ENCODE measurements at places on chromosomes 12 and 14. TPM values are rescaled to one million over a fixed set of nuclear protein-coding genes. Genes with fewer than 3 reads are reported as not detected.

- no peaks in the 10 kb centered on the region for H3K36me3 ChIP-seq
- no peak overlapping the region for H3K4me3 ChIP-seq
- H3K4me1 ChIP-seq = no peaks in the 10 kb centered on the region
- peaks cover 4% of the 10 kb centered on the region for H3K27me3 ChIP-seq
- no peak for DNase-seq
These were observed 6.5 kb upstream of the CPNE6 start for GRCh38 chr14:24064856-24065255.

The DAO gene
- not detected for total RNA-seq

The VASH1 gene
- 4.0 TPM for total RNA-seq

GRCh38 chr14:103729496-103730448 is 14.2 kb downstream of the ZFYVE21 start:
- H3K36me3 ChIP-seq = peaks cover 2% of the 10 kb centered on the region
- no peak overlapping the region for H3K4me3 ChIP-seq
- no peaks in the 10 kb centered on the region for H3K4me1 ChIP-seq
- no peak overlapping the region for H3K27ac ChIP-seq

The LMBR1L gene
- 45.0 TPM for total RNA-seq

The PARPBP gene
- total RNA-seq = 26.4 TPM

- no peak overlapping the region for H3K4me3 ChIP-seq
- peaks cover 25% of the 10 kb centered on the region for H3K27me3 ChIP-seq
- no peak overlapping the region for H3K27ac ChIP-seq
These were observed 3.7 kb downstream of the PIANP start for GRCh38 chr12:6696690-6697583.

The KLHDC1 gene
- 1.3 TPM for total RNA-seq

The DHH gene
- not detected for total RNA-seq

- H3K36me3 ChIP-seq = peaks cover 7% of the 10 kb centered on the region
- peaks cover 3% of the 10 kb centered on the region for H3K27me3 ChIP-seq
- peak overlapping the region; percentile 66 for H3K4me3 ChIP-seq
- DNase-seq = no peak
These were observed 583 bp downstream of the DNAH10 start for GRCh38 chr12:123762715-123763052.

The HSPB8 gene
- total RNA-seq = not detected

The CCDC38 gene
- total RNA-seq = 0.21 TPM

GRCh38 chr14:61756135-61756534 is 6.1 kb upstream of the SNAPC1 start:
- peaks cover 9% of the 10 kb centered on the region for H3K36me3 ChIP-seq
- peaks cover 4% of the 10 kb centered on the region for H3K27me3 ChIP-seq
- DNase-seq = no peak
- H3K4me3 ChIP-seq = no peak overlapping the region

The PCBP2 gene
- 881 TPM for total RNA-seq

DNA sequence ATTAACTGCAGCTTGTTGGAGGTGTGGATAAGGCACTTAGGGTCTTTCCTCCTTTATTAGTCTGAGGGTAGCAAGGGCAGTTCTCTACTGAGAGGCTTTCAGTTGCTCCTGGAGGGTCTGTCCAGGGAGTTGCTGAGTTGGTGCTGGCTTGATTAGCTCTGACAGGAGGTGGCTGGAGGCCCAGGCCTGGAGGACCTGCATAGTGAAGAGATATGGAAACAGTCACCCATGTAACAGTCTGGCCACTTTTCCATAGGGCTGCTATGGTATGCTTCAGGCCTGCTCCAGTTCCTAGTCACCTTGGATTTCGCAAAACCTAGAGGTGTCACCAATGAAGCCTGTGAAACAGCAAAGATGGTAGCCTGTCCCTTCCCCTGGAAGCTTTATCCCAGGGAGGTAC is 143.3 kb upstream of the SLC38A2 start:
- H3K4me3 ChIP-seq = no peak overlapping the region
- H3K27me3 ChIP-seq = no peaks in the 10 kb centered on the region
- DNase-seq = no peak
- peaks cover 5% of the 10 kb centered on the region for H3K36me3 ChIP-seq
- H3K27ac ChIP-seq = no peak overlapping the region

DNA sequence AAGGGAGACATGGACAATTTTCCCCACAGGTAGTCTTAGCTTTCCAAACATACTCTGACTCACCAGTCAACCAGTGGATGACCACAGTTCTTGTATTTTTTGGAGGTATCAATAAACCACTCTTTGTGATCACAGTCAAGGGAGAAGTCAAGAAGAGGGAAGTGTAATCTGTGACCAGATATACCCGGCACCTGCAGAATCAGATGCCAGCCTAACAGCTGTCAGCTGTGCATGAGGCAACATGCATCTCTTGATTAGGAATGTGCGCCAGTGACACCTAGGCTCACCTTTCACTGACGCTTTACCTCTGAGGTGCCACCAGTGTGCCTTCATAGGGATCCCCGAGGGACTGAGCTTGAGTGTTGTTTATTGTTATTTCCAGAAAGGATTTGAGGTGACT is 20.0 kb downstream of the PROX2 start:
- no peaks in the 10 kb centered on the region for H3K27me3 ChIP-seq
- no peak overlapping the region for H3K27ac ChIP-seq
- H3K4me1 ChIP-seq = peaks cover 17% of the 10 kb centered on the region
- no peaks in the 10 kb centered on the region for H3K36me3 ChIP-seq
- no peak overlapping the region for H3K4me3 ChIP-seq

DNA sequence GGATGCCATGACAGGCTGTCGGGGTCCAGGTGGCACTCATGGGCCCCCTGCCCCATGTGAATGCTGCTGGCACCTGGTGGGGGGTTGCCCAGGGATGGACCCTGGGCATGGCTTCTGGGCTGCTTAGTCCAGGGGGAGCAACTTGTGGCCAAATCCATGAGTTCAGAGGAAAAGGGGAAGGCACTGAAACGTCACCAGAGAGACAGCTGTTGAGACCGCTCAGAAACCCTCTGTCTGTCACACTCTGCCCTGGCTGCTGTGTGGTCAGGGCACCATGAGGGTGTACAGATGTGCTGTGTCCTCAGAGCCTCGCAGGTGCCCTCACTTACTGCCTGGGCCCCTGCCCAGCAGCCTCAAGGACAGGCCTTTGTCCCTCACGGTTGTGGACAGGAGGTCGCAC is 9.4 kb downstream of the CLBA1 start:
- H3K27me3 ChIP-seq = no peaks in the 10 kb centered on the region
- DNase-seq = no peak

GRCh38 chr12:105449431-105449830 is 118.9 kb downstream of the C12orf75 start:
- no peak overlapping the region for H3K27ac ChIP-seq
- no peaks in the 10 kb centered on the region for H3K36me3 ChIP-seq
- no peak for DNase-seq
- H3K4me3 ChIP-seq = no peak overlapping the region
- H3K4me1 ChIP-seq = no peaks in the 10 kb centered on the region

DNA sequence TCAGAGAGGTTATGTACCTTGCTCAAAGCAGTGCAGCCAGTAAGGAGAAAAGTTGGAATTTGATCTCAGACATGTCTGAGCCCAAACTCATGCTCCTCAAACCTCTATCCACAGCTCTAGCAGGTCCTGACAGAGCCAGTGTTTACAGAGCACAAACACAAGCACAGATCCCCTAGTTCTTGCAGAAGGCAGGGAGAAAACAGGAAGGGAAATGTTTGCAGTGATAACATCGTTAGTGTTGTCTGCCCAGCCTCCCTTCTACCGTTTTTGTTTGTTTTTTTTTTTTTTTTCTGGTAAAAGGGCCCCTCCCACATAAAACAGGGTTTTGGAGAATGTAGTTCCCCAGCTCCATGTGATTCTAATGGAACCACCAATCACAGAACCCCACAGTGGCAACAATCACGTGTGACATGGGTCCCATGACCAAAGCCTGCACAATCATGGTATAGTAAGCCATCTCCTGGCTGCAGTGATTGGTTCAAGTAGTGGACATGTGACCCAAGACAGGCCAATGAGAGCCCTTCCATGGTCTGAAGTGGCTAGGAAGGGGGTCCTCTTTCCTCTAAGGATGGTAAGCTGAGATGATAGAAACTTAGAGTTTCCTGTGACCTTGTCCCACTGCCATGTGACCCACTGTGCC is 513.4 kb downstream of the MED13L start:
- no peaks in the 10 kb centered on the region for H3K36me3 ChIP-seq
- no peak for DNase-seq
- H3K4me1 ChIP-seq = no peaks in the 10 kb centered on the region

DNA sequence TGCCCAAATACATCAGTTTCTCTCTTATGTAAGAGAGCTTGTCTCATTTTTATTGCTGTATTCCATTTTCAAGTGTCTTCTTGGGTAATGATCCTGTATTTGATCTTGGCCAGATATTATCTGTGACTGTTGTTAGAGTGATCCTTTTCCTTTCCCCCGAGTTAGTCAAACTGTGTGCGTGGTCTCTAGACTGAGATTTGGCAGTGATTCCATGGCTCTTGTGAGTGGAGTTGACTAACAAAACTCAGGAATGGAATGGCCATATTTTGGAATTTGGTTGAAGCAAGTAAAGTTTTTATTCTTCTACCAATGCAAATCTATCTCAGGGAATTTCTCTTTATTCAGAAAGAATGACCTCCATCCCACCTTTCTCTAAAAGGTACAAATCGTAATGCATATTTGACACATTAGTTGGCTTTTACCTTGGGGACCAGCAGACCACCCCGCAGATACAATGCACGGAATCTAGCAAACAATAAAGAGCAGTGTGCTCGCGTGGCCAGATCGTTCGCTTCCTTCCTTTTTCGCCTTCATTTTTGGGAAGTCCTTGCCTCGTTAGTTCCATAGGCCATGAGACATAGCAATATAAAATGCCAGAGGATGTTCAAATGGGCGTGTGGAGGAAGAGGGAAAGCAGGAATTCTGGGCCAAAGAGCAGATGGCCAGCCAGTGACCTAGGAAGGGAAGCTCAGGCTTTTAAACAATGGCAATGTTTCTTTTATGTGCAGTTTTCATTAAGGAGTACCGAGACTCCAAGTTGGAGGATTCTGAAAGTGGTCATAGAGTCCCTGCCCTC is 24.4 kb downstream of the ETV6 start:
- peaks cover 14% of the 10 kb centered on the region for H3K36me3 ChIP-seq
- no peak overlapping the region for H3K4me3 ChIP-seq
- H3K4me1 ChIP-seq = peaks cover 64% of the 10 kb centered on the region
- no peak for DNase-seq
- H3K27ac ChIP-seq = no peak overlapping the region

GRCh38 chr12:26621932-26622331 is 211.1 kb downstream of the ITPR2 start:
- no peak overlapping the region for H3K27ac ChIP-seq
- no peak overlapping the region for H3K4me3 ChIP-seq
- DNase-seq = no peak
- H3K27me3 ChIP-seq = no peaks in the 10 kb centered on the region
- no peaks in the 10 kb centered on the region for H3K4me1 ChIP-seq

- no peaks in the 10 kb centered on the region for H3K4me1 ChIP-seq
- no peak overlapping the region for H3K4me3 ChIP-seq
- no peak for DNase-seq
- no peak overlapping the region for H3K27ac ChIP-seq
These were observed 8.1 kb downstream of the PRPF40B start for GRCh38 chr12:49631336-49631907.

The TCL1A gene
- not detected for total RNA-seq

DNA sequence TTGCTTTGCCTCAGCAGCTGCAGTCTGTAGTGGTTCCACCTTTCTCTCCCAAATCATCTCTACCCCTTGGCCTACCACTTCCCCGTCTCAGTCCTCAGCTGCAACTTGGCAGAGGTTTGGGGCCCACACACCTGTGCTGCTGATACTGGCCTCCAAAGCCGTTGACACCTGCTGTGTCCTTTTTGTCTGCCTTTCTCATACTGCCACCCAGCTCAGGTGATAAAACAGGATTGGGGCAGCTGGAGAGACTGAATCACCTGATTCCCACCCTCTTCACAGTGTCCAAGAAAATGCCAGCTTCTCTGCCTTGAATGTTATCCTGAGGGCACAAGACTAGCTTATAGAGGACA is 103.7 kb downstream of the ETV6 start:
- peaks cover 16% of the 10 kb centered on the region for H3K4me1 ChIP-seq
- no peaks in the 10 kb centered on the region for H3K27me3 ChIP-seq
- H3K36me3 ChIP-seq = peaks cover 51% of the 10 kb centered on the region
- no peak overlapping the region for H3K4me3 ChIP-seq

GRCh38 chr12:103677341-103677740 is 90.3 kb downstream of the STAB2 start:
- H3K4me1 ChIP-seq = no peaks in the 10 kb centered on the region
- no peak overlapping the region for H3K4me3 ChIP-seq
- no peak overlapping the region for H3K27ac ChIP-seq
- H3K27me3 ChIP-seq = peaks cover 2% of the 10 kb centered on the region

GRCh38 chr12:111182382-111182781 is 186.5 kb downstream of the PHETA1 start:
- H3K4me1 ChIP-seq = no peaks in the 10 kb centered on the region
- no peak overlapping the region for H3K4me3 ChIP-seq
- DNase-seq = no peak
- no peak overlapping the region for H3K27ac ChIP-seq
- H3K36me3 ChIP-seq = no peaks in the 10 kb centered on the region

- DNase-seq = no peak
- H3K4me3 ChIP-seq = no peak overlapping the region
- H3K4me1 ChIP-seq = peaks cover 2% of the 10 kb centered on the region
- no peaks in the 10 kb centered on the region for H3K36me3 ChIP-seq
These were observed 43.1 kb upstream of the DICER1 start for GRCh38 chr14:95200404-95200803.

- no peak overlapping the region for H3K4me3 ChIP-seq
- DNase-seq = no peak
- peak overlapping the region; percentile 42 for H3K27ac ChIP-seq
- H3K27me3 ChIP-seq = no peaks in the 10 kb centered on the region
- H3K36me3 ChIP-seq = peaks cover 50% of the 10 kb centered on the region
These were observed 18.7 kb downstream of the SART3 start for GRCh38 chr12:108542320-108542719.

GRCh38 chr14:63045234-63045611 is at the start of gene KCNH5:
KCNH5 (minus strand) TSS chr14:63045458; CDS start chr14:63045186, 272 bp downstream.
- no peak within 1 kb of the TSS for H3K4me3 ChIP-seq
- H3K27ac ChIP-seq = no peak within 1 kb of the TSS
- H3K4me1 ChIP-seq = no peaks in the 10 kb centered on the region
- peaks cover 36% of the 10 kb centered on the region for H3K27me3 ChIP-seq
- no peaks in the 10 kb centered on the region for H3K36me3 ChIP-seq

- DNase-seq = no peak
- no peak overlapping the region for H3K27ac ChIP-seq
- H3K4me3 ChIP-seq = no peak overlapping the region
- H3K4me1 ChIP-seq = peaks cover 4% of the 10 kb centered on the region
These were observed 4.7 kb downstream of the TSPAN9 start for GRCh38 chr12:3081886-3082285.

- no peaks in the 10 kb centered on the region for H3K27me3 ChIP-seq
- peak overlapping the region; percentile 95 for H3K27ac ChIP-seq
- H3K36me3 ChIP-seq = peaks cover 4% of the 10 kb centered on the region
These were observed 2.0 kb upstream of the GALC start for GRCh38 chr14:87994974-87995373.

The PRR4 gene
- 2.1 TPM for total RNA-seq

DNA sequence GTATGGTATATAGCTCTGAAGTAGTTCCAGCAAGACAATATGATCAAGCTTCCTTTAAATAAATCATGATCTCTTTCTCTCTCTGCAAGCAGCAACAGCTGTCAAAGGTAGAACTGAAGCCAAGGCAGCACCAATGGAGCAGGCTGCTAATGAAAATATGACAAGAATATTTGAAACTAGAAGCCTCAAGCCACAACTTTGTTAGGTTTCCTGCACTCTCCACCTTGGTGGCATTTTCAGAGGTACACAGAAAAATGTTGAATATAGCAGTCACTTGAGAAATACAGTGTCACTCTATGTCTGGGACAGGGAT is 43.8 kb upstream of the PSMA6 start:
- no peaks in the 10 kb centered on the region for H3K27me3 ChIP-seq
- peak overlapping the region; percentile 27 for H3K27ac ChIP-seq
- peaks cover 9% of the 10 kb centered on the region for H3K36me3 ChIP-seq
- peaks cover 19% of the 10 kb centered on the region for H3K4me1 ChIP-seq
- H3K4me3 ChIP-seq = no peak overlapping the region

The DAZAP2 gene
- total RNA-seq = 94.8 TPM
